ENCODE measurements at places on chromosomes 16 and 17.

- DNase-seq: no peak
These were observed 171.4 kb downstream of the COPRS start for GRCh38 chr17:31687505-31688126.

DNA sequence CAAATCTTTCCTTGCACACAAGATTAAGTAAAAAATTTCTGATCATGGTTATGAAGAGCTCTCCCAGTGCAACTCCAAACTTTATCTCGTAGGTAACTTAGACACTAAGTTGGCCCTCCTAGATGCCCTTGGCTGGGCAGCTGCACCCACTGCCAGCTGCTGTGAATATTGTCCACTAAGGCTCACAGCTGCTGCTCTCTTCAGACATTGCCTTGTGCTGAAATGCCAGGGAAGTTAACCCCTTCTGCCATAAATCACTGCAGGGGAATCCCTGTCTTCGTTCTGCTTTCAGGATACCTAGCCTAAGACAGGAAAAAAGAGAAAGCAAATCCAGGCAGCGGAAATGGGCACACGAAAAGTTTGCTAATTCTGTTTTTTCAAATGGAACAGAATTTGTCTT lies 106.4 kb downstream of the IRX5 start:
- DNase-seq: no peak

GRCh38 chr16:81885976-81886586 lies 107.0 kb downstream of the PLCG2 start:
- no peak for DNase-seq

GRCh38 chr17:81317530-81317821 lies 22.4 kb upstream of the SLC38A10 start:
- no peak for DNase-seq

DNA sequence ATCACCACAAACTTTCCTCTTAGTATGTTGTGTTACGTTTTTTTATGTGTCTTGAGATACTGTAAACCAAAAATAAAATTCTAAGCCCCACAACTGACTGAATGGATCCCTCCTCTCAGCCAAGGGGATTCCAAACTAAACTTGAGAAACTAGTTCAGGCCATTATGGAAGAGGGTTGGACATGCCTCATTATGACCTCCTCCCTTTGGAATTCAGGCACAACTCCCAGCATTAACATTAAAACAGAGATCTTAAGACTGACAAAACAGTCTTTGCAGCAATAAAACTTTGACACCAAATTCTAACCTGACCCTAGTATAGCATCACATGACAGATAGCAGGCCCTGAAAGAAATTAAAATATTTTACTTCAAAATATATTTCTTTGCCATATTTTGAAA lies 51.1 kb upstream of the SLC47A1 start:
- no peak for DNase-seq

DNA sequence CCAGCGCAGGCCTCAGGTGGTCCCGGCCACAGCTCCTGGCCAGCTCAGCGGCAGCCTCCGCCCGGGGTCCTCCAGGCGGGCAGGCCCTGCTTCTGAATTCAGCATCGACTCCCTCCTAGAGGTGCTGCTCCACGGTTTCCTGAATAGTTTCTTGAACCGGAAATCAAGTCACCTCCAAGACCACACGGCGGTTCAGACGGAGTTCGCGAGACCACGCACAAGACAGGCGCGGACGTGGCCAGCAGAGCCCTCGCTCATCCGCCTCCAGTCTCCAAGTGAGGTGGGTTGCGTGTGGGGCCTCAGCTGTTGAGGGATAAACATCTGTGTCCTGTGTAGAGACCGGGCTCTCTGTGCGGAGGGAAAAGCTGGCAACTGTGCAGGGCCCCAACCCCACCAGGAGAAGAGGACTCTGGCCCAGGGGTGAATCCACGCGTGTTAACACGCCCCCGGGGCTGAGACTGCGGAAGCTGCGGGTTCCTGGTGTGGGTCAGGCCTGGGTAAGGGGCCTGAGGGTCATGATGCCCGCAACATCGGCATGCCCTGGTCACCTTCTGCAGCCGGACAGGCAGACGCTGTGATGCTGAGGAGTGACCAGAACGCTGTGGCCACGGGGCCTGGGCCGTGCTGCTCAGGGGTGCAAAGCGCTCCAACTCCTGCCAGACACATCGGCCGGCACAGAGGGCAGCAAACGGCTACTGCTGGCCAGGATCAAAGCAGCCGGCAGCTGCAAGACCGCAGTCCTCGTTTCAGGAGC lies 55.0 kb upstream of the METRNL start:
- DNase-seq: no peak

Measured in stimulated activated CD4-positive, alpha-beta T cell treated with anti-CD3 and anti-CD28 coated beads, Interleukin-15, amount 100 ng/mL, for 1 hour (primary cell).